ENCODE measurements at places on chromosomes 12 and 14.
A peak's percentile ranks its signal among the peaks of the same experiment; 100 is the strongest.

- no peak for DNase-seq
These were observed 11.6 kb upstream of the PTPRB start for GRCh38 chr12:70648831-70649230.

- no peak for DNase-seq
These were observed 748 bp upstream of the ACVRL1 start for GRCh38 chr12:51906430-51907082.

DNA sequence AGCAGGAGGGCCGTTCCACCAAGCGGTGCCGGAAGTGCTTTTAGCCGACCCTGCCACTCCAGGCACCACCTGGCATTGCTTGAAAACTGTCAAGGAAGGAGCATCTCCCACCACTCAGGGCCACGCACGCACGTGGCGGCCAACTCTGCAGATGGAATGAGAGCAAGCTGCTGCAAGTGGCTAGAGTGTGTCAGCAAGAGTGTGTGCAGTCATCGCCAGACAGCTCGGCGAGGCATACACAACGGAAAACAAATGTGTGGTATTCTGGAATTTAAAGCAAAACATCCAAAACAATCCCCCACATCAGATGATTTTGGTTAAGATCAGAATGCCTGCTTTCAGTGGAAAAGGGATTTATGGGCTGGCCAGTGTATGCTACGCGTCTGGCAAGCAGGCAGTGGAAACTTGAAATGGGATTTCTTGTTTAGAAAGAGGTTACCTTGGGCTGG is 11.2 kb downstream of the CD9 start:
- DNase-seq = no peak

DNA sequence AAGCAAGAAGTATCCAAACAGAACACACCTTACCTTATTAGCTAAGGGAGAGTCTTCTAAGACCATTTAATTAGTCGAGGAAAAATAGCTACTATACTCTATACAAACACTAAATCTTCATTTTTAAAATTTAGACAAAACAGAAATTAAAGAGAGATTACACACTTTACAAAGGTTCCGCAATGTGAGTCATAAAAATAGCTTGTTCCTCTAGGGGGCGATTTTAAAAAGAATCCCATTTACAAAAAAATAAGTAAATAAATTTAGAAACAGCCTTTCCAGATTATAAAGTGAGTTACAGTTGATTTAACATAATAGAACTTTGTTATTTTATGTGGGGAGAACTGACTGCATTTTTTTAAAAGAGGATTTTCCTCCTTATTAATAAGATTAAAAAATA is 201.6 kb downstream of the PAX9 start:
- DNase-seq = no peak

GRCh38 chr12:48924617-48925303 is 532 bp downstream of the FKBP11 start:
- peak; percentile 33 for DNase-seq

- no peak for DNase-seq
These were observed 296.6 kb upstream of the RTL1 start for GRCh38 chr14:101200008-101200649.
